ENCODE measurements at places on chromosomes 13 and 19.

DNA sequence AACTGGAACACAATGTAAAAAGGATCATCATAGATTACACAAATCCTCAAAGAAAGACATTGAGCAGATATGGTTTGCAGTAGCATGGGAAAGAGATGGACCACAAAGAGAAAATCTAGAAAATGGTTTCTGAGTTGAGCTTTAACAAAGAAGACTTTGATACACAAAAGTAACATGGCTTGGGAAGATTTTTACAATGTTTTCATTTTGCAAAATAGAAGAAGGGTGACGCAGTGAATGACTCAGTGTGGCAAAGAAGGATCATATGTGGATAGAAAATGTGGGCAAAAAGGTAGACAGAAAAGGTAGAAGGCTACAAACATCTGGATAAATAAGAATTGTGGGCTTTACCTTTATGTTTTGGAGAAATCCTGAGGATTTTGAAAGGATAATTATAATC, 1220.5 kb downstream of the PCDH17 start:
- DNase-seq: no peak

DNA sequence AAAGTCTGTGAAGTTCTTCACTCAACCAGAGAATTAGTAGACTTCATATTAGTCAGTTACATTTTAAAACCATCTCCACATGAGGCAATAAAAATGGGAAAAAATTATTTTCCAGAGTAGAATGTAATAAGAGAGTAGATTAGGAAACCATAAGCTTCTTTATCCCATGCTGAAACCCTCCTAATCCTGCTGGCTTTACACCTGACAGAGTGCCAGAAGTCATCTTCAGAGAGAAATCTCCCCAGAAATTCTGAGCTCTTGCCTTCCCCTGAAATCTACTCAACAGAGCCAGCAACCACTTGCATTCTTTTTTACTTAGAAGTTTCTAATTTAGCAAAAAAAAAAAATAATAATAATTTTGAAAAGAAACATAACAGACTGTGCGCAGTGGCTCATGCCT, 279.9 kb downstream of the NHLRC3 start:
- DNase-seq: no peak

DNA sequence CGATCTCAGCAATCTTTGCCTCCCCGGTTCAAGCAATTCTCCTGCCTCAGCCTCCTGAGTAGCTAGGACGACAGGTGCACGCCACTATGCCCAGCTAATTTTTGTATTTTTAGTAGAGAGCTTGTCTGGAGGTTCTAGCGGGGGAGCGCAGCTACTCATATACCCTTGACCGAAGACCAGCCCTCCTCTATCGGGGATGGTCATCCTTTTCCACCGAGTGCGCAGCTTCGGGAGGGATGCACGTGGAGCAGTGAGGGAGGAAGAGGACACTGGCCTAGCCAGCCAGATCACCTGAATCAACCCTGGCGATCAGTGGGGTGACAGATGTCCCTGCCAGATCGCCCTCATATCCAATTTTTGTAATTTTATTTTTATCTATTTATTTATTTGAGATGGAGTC, 6.8 kb downstream of the SLC7A9 start:
- no peak for DNase-seq

GRCh38 chr13:66577358-66577757, 652.8 kb downstream of the PCDH9 start:
- no peak for DNase-seq

- DNase-seq: no peak
These were observed 51.9 kb downstream of the DNM2 start for GRCh38 chr19:10769533-10770491.

DNA sequence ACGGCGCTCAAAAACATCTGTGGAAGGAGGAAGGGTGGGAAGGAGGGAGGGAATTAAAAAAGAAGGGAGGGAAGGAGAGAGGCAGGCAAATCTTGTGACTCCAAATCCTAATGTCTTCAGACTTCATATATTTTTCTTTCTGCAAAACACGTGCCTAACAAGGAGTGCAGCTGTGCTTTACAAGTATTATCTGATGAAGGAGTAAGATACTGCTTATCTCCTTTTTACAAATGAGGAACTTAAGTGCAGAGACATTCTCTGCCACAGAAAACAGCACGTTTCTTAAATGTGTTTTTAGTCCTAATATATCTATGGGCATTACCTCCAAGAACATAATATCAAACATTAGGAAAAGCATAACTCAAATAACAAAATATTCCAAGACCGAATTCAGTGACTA, 6.5 kb downstream of the FLT3 start:
- no peak for DNase-seq

DNA sequence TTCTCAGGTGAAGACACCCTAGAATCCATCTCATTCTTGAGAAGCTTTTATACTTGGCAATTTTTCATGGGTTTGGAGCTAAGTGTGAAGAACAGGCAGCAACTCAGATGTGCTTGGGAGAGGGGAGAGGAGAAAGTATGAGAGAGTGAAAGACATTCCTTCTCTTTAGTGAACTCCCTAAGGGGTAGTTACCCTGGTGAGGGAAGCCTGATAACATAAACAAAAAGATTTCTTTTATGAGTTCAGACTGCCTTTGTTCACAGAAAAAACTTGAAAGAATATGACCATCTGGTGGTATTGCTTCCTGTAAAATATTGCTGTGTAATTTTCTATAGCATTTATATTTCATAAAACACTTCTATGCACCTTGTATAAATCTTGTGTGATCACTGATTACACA, at the start of gene STOML3:
TSS of gene STOML3 (minus strand) at position 139 of the 400 bp plus-strand sequence. CDS start at position 29, 110 bp downstream.
- no peak for DNase-seq

DNA sequence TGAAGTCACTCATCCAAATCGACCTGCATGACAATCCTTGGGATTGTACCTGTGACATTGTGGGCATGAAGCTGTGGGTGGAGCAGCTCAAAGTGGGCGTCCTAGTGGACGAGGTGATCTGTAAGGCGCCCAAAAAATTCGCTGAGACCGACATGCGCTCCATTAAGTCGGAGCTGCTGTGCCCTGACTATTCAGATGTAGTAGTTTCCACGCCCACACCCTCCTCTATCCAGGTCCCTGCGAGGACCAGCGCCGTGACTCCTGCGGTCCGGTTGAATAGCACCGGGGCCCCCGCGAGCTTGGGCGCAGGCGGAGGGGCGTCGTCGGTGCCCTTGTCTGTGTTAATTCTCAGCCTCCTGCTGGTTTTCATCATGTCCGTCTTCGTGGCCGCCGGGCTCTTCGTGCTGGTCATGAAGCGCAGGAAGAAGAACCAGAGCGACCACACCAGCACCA, 5.9 kb downstream of the SLITRK5 start:
- no peak for DNase-seq

DNA sequence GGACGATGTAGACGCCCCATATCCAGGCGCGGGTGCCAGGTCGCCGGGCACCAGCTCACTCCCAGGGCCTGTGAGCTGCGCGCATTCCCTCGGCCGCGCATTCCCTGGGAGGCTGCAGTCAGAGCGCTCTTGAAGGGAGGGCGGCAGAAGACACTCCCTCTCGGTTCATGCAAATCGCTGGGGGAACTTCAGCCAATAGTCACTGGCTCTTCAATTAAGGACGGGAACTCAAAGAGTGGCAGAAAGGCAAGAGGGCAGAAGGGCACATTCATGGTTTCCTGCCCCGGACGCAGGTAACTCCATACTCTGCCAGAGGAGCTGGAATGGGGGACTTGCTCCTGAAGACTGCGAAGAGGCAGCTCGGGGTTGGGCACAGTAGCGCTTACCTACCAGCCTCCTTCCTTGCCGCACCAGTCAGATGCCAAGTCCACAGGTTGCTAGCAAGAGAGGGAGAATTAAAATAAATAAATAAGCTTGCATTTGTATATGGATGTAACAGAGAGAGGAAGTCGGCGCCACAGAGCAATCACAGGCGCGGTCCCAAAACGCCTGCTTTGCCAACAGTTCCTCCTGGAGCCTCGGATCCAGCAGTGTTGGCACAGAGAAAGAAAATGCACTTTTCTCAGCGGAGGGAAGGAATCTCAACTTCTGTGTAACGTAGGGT, 459 bp downstream of the PCDH20 start:
- DNase-seq: peak; percentile 44

DNA sequence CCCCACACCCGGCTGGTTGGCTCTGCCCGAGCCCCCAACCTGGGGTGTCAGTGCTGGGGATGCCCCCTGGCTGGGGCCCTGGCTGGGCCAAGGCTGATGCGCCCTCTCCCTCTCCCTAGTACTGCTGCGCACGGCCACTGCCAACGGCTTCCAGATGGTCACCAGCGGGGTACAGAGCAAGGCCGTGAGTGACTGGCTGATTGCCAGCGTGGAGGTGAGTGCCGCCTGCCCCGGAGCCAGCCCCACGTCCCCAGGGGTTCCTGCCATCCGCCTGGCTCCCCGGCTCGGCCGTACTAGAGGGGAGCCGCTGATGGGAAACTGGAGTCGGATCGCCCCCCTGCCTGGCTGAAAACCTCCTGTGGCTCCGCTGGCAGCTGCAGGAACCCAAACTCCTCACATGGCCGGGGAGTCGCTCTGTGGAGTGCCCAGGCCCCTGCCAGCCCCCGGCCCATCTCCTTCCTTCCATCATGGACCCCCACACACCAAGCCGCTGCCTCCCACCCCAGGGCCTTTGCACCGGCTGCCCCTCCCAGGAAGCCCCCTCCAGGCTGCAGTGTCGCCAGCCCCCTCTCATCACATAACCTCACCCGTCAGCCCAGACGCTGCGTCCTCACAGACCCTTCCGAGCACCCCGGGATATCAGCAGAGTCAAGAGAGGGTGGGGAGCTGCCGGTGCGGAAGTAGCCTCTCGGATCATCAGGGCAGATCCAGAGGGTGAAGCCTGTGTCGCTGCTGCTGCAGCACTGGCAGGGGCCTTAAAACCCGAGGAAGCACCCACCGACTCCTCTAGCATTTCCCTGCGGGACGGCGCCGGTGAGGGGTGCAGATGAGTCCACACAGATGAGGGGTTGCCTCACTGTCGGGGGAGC, 10.6 kb downstream of the NCLN start:
- DNase-seq: no peak

- DNase-seq: no peak
These were observed 1111.0 kb upstream of the ATXN8OS start for GRCh38 chr13:68996668-68997025.

DNA sequence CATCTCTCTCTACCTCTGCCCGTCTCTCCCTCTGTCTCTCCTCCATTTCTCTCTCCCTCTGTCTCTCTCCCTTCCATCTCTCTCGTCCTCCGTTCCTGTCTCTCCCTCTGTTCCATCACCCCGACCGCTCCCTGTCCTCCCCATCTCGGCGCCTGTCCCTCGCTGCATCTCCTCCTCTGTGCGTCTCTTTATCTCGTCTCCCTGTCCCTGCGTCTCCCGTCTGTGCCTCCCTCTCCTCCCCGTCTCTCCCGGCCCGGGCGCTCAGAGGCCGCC, 4.6 kb downstream of the GRIN2D start:
- DNase-seq: no peak

DNA sequence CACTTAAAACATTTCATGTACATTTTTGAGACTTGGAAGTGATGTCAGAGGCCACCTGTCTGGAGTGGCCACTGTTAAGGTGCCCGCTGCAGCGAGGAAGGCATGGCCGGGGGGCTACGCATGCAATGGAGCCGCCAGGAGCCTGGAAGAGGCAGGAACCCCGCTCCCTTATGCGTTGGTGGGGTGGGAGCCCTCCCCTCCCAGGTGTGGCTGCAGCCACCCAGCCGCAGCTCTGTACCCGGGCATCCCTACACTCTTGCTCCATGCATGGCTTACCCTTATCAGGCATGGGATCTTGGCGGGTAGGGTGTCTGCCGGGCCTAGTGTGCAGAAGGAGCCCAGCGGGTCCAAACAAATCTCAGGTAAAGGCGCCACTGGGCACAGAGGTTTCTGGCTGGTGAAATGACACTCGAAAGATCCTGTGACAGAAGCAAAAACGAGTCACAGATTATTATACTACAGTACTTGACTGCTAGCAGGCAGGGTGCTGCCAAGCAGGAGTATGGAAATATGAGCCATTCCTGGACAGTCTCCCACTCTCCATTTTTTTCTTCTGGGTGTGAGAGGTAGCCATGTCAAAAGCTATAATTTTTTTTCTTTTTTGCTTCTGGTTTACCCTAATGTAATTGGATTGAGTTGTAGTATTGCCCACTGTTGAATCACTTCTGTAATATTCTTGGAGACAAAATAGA, 1606.3 kb upstream of the MIR17HG start:
- peak; percentile 17 for DNase-seq

GRCh38 chr13:27383104-27383921, 41.1 kb upstream of the GTF3A start:
- DNase-seq: no peak

- peak; percentile 68 for DNase-seq
These were observed 216 bp downstream of the SH2D3A start for GRCh38 chr19:6767081-6767356.

- DNase-seq: no peak
These were observed 20.0 kb downstream of the PNMA8A start for GRCh38 chr19:46451352-46451751.

GRCh38 chr13:28137596-28137995, 749 bp upstream of the PAN3 start:
- no peak for DNase-seq

GRCh38 chr13:111058796-111059506, 56.2 kb upstream of the ARHGEF7 start:
- DNase-seq: no peak

DNA sequence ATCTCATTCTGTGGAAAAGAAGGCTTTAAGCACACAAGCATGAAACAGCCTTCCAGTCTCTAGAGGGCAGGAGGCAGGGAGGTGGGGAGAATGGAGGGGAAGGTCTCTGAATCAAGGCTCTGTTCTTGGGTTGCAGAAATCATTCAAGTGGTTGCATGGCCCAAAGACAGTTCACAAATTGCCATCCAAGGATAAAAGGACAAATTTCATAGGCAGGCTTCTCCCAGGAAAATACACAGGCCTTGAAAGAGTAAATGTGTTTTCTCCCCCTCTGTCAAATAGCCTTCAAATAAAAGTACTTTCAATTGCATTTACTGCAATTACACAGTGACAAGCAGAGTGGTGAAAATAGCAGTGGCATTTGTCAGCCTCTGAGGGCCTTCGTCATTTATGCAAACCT, 450.8 kb downstream of the DCT start:
- DNase-seq: no peak

DNA sequence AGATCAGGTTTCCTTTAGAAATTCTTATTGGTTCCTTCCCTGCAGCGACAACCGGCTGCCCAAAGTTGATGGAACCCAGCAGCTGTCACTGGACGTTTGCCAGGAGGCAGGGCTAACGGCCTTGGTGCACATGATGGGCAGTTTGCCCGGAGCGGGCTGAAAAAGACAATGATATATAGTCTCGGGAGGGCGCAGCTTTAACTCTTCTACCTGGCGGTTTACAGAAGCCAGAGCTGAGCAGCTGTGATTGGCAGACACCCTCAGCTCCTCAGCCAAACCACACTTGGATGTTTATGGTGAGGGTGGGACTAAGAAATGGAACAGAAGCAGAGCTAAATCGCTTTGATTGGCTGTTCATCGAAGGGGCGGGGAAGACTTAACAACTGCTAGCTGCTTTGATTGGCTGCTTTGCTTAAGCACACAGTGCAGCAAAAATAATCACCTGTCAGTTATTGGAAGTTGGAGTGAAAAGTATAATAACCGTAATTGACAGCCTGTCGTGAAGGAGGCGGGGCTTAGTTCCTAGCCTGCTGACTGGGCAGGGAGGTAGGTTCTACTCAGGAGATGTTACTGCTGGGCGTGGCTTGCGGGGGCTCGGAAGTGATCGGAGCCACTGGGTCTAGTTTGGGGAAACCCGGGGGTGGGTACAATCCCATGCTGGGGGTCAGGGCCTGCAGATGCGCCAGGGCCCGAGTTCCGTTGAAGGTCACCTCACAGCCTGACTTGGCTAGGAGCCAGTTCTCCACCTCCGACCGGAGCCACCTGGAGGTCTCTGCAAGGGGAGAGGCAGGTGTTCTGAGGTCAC, 7.5 kb downstream of the EMP3 start:
- peak; percentile 95 for DNase-seq

Data from RWPE2 (cell line).